Thymus (tissue), 14 donors: ENCODE measurements at places on chromosomes 1 and 21.

DNA sequence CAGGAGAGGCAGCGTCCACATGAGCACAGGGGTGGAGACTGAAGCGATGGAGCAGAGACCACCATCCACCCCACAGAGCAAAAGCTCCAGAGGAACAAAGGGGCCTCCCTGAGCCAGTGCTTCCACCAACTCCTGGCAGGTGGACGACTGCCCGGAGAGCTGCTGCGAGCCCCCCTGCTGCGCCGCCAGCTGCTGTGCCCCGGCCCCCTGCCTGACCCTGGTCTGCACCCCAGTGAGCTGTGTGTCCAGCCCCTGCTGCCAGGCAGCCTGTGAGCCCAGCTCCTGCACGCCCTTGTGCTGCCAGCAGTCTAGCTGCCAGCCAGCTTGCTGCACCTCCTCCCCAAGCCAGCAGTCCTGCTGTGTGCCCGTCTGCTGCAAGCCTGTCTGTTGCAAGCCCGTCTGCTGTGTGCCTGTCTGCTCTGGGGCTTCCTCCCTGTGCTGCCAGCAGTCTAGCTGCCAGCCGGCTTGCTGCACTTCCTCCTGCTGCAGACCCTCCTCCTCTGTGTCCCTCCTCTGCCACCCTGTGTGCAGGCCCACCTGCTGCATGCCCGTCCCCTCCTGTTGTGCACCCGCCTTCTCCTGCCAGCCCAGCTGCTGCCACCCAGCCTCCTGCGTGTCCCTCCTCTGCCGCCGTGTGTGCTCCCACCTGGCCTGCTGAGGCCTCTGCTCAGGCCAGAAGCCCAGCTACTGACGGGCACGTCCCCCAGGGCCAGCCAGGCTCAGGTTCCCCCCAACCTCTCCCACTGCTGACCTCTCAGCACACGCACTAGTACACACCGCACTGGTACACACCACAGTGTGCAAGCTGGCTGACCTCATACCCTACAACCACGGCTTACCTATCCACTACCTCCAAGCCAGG lies 5.4 kb downstream of the KRTAP10-12 start:
- no peak for DNase-seq

DNA sequence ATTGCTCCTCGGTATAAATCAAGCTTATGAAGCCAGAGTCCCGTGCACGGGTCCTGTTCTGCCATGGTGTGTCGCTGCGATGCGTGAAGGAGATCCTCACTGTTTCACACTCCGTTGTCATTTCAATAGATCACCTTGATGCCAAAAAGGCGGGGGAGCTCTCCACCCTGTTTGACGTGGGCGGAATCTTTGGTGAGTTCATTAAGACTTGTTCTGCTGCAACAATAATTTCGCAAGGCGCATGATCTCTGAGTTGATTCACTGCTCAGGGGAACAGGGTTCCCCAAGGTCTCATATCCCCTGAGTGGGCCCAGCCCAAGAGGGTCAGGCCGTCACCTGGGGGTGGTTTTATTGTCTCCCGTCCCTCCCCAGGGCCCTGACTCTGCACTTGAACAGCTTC lies 50.0 kb downstream of the SLC37A1 start:
- no peak for DNase-seq

- DNase-seq: no peak
Observed at GRCh38 chr1:7558041-7558461, 213.0 kb upstream of the VAMP3 start.

GRCh38 chr1:7287013-7287412 lies 484.1 kb upstream of the VAMP3 start:
- DNase-seq: no peak

DNA sequence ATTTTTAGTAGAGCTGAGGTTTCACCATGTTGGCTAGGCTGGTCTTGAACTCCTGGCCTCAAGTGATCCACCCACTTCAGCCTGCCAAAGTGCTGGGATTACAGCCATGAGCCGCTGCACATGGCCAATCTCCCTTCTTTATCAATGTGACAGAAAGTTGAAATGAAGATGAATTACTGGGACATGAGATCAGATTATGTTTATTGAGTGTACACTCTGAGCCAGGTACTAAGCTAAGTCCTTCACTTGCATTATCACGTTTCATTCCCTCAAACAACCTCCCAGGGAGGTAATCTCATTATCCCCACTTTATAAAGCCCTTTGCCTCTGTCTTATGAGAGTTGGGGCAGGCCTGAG lies 6.3 kb upstream of the CHI3L2 start:
- no peak for DNase-seq
